ENCODE measurements at places on chromosomes 11 and 22. TPM values are rescaled to one million over a fixed set of nuclear protein-coding genes. Genes with fewer than 3 reads are reported as not detected.

- DNase-seq: no peak
Observed at GRCh38 chr22:20166703-20167102, 15.8 kb upstream of the CCDC188 start.

DNA sequence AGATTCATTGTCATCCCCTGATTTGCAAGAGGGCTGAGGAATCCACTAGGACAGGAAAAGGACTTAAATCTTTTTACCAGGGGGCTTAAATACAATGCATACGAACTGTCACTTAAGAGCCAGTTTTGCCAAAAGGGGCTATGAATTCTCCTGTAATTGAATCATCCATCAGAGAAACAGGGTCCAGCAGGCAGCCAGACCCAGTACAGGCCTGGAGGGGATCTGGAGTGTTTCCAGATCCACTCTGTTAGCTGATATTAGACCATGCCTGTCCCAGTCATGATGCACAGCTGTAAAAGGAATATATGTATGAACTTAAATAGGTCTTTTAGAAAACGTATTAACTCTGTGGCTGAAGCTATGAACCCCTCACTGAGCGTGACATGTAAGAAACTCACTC lies 53.8 kb upstream of the PRSS23 start:
- no peak for DNase-seq

Gene FAM83F
- total RNA-seq: 33.0 TPM

Gene MUC5AC
- not detected for total RNA-seq

Gene PLCB3
- total RNA-seq: 33.5 TPM
